Cerebellum (tissue), 4 donors: ENCODE measurements at places on chromosomes 2 and 18.

GRCh38 chr2:76812156-76812555 is 710.0 kb downstream of the LRRTM4 start:
- no peak for DNase-seq

DNA sequence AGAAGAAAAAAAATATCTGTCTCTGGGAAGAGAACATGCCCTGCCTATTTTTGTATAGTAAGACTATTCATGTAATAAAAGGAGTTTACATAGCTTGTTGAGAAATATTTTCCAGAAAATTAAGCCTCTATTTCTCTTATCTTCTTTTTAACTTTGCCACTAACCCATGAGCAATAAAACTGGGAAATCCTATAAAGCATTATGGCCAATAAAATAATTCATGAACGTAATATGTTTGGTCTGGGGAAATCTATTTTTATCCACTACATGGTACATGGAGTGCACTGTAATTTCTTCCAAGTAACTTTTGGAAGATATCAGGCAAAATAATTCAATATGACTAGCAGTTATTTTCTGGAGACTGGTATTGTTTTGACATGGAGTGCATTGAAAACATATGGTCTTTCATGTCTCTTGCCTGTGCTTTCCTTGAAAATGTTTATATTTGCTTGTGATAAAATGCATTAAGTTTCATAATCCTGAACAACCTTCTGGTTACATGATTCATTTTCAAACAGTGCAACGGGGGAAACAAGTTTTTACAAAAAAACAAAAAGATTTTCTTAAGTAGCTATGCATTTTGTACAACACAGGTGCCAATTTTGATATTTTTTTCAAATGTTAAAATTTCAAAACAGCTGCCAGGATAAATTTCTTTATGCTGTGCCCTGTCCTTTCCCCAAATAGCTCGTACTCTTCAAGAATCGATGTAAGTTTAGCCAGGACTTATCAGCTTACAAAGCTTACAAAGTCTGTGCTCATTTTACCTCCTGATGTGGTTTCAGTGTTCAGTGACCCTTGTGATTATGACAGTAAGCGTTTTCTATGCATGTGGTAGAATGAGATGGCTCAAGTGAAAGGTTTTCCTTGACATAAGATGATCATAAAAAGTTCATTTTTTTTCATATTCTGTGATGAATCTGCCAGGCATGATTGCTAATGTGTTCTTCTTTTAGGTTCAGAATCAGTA is 194.5 kb downstream of the UBE2E3 start:
- DNase-seq: no peak

DNA sequence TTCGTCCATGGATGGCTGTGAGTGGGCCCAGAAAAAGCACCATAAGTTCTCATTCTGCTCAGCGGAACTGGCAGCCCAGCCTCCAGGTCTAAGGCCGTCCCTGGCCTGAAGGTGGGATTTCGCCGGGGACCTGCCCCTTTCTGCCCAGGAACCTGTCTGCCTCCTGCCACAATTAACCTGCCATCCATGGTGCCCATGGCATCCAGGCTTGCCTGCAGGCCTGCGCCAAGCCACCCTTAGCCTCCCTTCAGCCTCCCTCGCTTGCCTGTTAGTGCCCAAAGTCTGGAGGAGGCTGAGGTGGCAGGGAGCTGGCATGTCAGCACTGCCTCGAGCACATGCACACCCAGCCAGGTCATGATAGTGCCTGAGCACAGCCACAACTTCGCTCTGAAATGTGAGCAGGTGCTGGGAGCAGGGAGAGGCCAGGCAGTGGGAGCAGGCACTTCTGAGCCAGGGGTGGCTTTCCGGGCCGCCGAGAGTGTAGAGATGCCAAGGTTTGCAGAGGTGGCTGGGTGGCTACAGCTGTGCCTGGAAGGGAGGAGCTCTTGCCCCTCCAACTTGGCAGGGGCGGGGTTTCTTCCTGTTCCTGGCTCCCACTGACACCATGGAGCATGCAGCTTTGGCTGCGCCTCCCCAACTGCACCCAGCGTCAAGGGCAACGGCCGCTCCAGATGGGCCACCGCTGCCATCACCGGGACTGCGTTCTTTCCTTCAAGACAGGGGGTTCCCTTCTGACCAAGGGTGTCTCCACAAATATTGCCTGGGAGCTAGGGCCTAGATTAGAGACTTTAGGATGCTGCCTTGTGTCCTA is 648.9 kb upstream of the VRK2 start:
- no peak for DNase-seq

- DNase-seq: peak; percentile 90
Observed at GRCh38 chr2:20916604-20917286, 93.8 kb upstream of the LDAH start.

DNA sequence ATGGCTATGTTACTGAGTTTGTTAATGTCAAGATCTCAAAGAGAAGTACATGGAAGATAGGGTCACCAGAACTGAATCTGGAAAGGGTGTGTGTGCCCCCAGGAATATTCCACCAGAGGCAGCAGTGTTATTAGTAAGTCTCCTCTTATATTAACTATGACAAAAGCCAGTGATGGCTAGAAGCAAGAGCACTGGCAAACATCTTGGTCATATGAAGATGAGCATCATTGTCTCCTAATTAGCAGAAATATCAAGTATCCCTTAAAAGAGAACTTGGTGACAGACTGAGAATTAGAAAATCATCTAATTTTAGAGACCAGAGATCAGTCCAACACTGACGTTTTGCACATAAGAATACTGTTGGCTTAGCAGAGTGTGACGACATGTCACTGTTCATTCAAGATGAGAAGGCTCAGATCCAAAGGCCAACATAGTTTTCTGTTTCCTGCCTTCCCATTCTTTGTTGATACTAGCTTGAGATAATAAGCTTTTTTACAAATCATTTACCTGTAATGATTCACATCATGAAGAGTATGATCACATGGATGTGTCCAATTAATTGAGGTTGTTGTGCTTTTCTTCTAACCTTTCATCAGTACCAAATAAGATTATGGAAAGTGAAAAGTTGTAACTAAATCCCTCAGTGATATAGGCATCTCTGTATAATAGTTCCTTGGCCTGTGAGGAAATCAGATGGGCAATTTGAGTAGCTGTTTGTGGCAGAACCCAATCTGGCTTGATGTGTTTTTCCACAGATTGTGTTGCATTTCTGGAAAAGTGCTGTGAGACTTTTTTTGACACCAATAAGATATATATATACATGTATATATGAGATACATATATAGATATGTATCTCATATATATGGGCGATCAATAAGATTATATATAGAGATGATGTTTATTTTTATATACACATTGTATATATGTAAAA is 44.5 kb downstream of the MAPRE2 start:
- no peak for DNase-seq

GRCh38 chr18:12656605-12656937 is 1.3 kb downstream of the SPIRE1 start:
- DNase-seq: no peak

DNA sequence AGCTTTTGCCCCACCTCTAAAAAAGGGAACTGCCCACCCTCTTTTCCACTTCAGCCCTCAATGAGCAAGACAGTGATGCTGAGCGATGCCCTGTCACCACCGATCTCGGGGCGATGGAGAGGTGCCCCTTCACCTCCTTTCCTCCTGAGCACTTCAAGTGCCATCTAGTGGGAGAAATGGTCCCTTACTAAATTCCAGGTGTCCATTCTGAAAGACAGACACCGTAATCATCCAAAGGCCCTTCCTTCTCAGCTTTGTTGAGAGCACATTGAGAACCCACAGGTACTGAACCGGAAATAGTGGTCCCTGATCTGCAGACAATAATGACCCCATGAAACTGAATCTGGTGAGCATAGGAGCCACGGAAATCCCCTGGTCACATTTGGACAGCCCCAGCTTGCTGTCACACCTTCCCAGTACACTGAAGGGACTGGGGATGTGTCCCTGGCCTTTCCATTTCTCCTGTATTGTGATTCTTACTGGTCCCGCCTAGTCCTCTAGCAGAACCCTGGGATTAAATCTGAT is 38.5 kb downstream of the KCTD18 start:
- DNase-seq: peak; percentile 75

GRCh38 chr2:165197346-165197745 is 6.5 kb downstream of the SCN3A start:
- DNase-seq: no peak

DNA sequence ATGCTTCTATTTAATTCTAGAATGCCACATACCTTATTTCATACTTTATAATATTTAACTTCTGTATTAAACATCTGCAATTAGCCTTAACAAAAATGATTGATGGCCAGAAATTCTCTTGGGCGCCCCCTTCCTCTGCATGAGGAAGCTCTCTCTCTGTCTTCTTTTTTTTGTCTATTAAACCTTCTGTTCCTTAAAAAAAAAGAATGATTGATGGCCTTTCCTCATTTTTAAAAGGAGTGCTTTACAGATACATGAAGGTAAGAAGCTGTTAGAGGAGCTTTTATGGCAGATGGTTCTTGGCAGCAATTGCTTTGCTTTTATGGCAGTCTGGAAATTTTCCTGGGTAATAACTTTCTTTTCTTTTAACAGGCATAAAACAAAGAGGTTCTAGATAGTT is 526.9 kb downstream of the SLC4A3 start:
- no peak for DNase-seq

- no peak for DNase-seq
Observed at GRCh38 chr2:132736059-132736458, 66.1 kb upstream of the LYPD1 start.

- DNase-seq: no peak
Observed at GRCh38 chr2:111168528-111169239, 48.0 kb downstream of the BCL2L11 start.

GRCh38 chr2:221399183-221399582 is 172.9 kb downstream of the EPHA4 start:
- no peak for DNase-seq

- no peak for DNase-seq
Observed at GRCh38 chr2:75506101-75506697, 54.5 kb downstream of the EVA1A start.

DNA sequence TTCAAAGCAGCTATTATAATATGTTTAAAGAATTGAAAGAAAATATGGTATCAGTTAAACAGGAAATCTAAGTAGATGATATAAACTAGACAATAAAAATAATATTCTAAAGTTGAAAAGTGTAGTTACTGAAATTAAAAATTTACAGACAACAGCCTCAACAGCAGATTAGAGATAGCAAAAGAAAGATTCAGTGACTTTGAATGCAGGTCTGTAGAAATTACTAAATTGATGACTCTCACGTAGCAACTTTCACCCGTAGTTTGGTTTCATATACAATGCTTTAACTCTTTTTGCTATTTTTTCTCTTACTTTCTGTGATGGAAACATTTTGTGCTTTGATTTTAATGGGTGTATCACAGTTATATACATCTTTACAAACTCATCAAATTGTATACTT is 44.8 kb downstream of the SPAST start:
- no peak for DNase-seq
